Large intestine (tissue), 12 donors: ENCODE measurements at places on chromosomes 1 and 21.

GRCh38 chr1:152917794-152918193, 9.4 kb downstream of the IVL start:
- DNase-seq = no peak

GRCh38 chr1:217687511-217687910, 56.4 kb downstream of the SPATA17 start:
- DNase-seq = no peak

GRCh38 chr21:43972850-43973633, 39.1 kb upstream of the TRAPPC10 start:
- DNase-seq = no peak

GRCh38 chr1:47948126-47948525, 49.1 kb downstream of the TRABD2B start:
- DNase-seq = peak; percentile 81

GRCh38 chr1:99497690-99498089, 148.2 kb upstream of the PALMD start:
- no peak for DNase-seq

- no peak for DNase-seq
Observed at GRCh38 chr1:111197598-111198284, 2.7 kb downstream of the DENND2D start.

- no peak for DNase-seq
Observed at GRCh38 chr1:238119060-238119459, 228.3 kb upstream of the ZP4 start.

- DNase-seq = no peak
Observed at GRCh38 chr1:116131866-116132605, 20.8 kb downstream of the MAB21L3 start.

DNA sequence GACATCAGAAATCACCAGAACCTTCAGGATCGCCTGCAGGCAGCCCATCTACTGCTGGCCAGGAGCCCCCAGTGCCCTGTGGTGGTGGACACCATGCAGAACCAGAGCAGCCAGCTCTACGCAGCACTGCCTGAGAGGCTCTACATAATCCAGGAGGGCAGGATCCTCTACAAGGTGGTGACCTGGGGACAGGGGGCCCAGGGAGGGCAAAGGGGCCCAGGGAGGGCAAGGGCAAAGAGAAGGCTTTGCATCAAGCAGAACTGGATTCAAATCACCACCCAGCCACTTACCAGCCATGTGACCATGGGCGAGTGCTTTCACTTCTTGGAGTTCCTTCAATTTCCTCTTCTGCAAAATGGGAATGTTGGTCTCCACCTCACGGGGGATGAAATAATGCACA, 12.1 kb downstream of the DIO1 start:
- DNase-seq = no peak

DNA sequence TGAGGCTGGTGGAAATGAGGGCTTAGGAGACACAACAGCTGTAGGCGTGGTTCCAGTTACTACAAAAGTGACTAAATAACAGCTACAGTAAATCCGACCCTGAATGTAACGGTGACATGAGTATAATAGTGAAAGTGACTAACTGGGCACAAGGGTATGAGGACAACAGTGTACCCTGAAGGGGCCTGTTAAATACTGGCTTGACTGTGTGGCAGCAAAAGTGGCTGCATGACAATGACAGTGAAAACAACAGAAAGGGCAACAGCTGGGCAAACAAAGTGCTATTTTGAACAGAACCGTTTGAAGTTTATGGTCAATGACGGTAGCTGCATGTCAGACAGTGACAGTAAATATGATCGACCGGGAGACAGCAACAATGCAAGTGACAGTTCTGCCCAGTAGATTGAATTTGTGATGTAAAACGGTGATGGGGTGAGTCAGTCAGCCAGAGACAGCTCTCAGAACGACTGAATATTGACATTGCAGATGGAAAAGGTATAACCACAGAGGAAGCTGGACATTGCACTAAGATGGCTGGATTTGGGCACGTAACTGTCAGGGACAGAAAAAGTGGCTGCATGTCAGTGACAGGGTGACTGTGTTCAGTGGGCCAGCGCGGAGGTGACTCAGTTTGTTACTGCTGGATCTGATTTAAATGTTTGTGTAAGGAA, 1.2 kb upstream of the ZBTB40 start:
- no peak for DNase-seq

DNA sequence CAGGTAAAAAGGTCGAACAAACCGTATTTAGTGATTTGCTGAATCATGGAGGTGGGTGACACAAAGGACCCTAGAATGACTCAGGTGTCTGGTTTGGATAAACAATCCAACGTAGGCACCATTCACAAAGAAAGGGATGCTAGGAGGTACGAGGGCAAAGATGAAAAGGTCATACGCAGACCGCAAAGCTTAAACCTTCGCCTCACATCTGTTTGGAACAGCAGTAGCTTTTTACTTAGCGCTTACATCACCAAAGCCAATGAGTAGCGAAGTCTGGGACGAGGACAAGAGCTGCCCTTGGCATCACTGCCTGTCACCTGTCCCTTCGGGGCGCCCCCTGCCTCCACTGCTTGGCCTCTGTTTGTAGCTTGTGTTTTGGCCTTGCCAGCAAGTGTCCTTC, 350.2 kb downstream of the SMYD3 start:
- DNase-seq = no peak

DNA sequence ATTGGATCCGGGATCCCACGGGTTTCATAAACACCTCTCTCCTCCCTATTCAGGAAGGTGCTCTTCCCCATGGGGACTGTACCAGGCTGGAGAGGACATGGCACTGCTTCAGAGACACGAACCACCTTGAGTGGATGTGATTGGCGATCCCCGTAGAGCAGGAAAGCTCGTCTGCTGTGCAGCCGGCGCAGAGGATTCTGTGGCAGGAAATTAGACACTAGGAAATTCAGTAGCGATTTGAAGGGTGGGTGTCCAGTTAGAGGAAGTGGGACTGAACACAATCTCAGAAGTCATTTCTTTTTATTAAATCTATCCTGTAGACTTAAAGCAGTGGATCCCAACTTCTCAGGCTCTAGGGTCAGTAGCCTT, 767 bp downstream of the PDIK1L start:
- DNase-seq = no peak

- no peak for DNase-seq
Observed at GRCh38 chr1:205612556-205612955, 19.3 kb downstream of the ELK4 start.

- DNase-seq = no peak
Observed at GRCh38 chr1:229127301-229127700, 143.6 kb upstream of the RAB4A start.

GRCh38 chr1:98176414-98176813, 255.6 kb upstream of the DPYD start:
- no peak for DNase-seq

DNA sequence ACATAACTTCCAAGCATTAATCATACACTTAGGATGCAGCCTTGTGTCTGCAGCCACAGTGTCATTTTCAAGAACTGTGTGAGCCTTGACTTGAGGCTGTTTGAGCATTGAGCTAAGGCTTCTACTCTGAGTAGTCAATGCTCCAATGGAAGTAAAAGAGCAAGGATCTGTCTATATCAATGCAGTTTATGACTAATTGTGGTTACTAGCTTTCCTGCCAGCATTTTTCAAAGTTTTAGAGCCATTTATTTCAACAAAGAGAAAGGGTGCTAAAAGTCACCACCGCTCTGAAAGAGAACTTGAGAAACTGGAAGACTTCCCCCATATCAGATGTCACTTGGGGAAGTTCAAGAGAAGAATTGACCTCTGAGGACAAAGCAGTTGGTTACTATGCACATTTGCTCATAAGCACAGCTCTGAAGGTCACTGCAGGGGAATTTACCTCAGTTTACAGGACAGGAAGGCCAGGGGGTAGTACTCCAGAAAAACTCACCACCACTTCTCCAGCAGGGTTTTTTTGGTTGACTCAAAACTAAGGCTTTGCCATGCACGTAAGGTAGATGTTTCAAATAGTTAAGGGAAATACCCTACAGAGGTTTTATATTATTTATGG, 24.5 kb upstream of the RGS1 start:
- no peak for DNase-seq

DNA sequence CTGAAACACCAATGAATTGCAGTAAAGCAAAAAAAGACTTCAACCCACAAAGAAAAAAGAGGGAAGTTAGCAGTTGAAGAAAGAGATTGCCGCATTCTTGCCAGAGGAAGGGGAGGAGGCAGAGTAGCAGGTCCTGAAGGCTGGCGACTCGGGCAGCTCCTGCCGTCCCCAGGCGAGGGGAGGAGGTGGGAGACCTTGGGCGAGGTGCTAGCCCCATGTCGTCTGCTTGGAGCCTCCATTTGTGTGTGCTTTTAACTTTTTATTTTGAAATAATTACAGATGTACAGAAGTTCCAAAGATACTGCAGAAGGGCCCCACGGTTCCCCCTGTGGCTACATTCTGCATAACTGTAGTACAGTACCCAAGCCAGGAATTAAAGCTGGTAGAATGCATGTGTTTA, 6.7 kb downstream of the TRPM2 start:
- no peak for DNase-seq

DNA sequence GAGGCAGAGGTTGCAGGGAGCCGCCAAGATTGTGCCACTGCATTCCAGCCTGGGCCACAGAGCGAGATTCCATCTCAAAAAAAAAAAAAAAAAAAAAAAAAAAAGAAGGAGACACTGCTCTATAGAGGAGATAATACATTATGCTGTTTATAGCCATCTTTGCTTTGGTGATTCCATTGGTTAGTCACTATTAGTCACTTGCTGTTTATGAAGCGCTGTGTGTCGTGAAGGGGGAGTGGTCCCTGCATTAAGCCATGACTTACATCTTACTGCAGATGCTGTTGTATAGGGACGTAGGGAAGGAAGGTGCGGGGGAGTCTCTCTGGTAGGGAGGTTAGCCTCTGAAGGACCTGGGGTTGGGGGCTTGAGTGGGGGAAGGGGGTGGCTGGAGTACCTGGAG, 48.3 kb downstream of the HUNK start:
- no peak for DNase-seq

GRCh38 chr1:107879346-107879745, 85.6 kb downstream of the VAV3 start:
- DNase-seq = peak; percentile 14

DNA sequence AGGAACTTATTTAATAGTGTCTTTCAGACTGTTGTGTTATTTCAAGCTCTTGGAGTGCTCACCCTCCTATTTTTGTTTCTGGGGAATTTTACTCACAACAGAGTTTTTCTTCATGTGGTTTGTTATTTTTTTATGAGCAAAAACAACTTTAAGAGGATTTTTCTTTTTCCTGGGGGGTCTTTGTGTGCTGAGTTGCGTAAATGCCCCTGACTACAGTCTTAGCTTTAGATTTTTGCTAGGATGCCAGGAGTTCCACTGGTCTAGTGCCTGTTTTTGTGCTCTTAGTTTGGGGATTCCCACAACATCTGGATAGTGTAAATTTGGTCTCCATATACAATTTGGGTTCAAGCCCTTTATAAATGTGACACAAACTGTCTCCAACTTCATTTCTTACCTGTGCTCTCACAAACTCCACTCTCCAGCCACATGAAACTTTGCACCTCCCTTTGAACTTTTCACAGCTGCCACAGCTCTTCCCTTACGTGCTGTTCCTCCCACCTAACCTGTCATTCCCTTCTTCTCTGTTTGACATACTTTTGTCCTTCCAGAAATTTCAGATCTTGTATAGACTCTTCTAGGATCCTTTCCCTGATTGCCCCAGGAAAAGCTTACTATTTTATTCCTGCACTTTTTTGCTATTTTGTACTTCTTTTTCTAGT, 180.2 kb downstream of the CRB1 start:
- no peak for DNase-seq

DNA sequence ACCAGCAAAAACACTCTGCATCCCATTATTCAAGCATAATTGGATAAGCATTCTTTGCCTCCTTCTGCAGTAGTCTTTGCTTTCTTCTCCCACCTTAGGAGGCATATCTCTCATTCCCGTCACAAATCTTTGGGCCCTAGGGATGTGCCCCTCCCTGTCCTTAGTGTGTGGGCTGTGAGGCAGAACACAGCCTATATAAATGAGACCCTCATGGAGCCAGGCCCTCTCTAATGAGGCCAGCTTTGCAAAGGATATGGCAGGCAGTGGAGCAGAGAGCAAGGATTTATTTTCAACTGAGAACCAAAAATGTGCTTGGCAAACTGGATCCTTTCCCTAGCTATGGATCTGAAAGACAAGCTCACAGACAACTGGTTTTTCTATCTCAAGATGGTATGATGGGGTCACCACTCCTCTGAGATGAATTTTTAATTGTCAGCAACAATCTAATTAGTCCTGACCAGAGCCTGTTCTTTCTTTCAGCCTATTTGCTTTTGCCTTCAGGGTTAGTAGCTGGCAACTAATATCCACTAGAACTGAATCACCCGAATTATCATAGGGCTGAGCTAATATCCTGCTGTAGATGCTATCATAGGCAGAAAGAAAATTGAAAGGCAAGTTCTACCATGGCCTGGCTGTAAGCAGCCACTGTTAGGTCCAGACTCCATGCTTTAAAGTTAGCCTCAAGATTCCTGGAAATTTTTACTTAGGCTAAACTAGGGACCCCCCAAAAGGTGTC, 134.2 kb downstream of the SYT2 start:
- no peak for DNase-seq

GRCh38 chr1:28581531-28582247, 10.4 kb upstream of the RAB42 start:
- peak; percentile 96 for DNase-seq

DNA sequence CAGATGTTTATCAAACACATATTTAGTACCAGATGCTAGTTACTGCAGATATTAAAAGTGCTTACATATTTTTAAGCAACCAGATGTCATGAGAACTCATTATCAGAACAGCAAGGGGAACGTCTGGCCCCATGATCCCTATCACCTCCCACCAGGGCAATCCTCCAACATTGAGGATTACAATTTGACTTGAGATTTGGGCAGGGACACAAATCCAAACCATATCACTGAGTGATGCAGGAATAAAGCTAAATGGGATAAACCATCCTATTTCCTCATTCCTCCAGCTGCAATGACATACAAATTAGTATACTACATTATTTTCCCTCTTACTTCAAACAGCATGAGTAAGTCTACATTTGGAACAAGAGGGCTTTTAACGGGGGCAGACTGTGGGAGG, 3.1 kb upstream of the KCNK2 start:
- no peak for DNase-seq

DNA sequence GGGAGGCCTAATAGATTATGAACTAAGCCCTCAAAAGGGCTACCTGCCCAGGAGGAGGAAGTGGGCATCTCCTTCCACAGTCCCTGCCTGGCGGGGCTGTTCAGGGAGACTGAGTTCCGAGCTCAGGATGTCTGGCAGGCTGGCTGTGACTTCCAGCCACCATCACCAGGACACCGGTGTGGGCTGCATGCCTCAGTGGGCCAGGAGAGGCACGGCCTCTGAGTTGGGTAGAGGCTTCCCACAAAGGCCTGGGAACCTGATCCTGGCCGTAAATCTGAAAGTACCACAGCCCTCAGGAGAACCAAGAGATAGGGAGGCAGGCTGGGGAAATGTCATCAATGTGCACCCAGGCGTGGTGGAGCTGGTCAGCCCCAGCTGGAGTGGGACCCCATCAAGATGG, 29.1 kb downstream of the NTPCR start:
- no peak for DNase-seq

- DNase-seq = no peak
Observed at GRCh38 chr1:31848381-31848897, 32.6 kb upstream of the SPOCD1 start.
